Fibroblast of pulmonary artery (primary cell): ENCODE measurements at places on chromosomes 2 and 18.

DNA sequence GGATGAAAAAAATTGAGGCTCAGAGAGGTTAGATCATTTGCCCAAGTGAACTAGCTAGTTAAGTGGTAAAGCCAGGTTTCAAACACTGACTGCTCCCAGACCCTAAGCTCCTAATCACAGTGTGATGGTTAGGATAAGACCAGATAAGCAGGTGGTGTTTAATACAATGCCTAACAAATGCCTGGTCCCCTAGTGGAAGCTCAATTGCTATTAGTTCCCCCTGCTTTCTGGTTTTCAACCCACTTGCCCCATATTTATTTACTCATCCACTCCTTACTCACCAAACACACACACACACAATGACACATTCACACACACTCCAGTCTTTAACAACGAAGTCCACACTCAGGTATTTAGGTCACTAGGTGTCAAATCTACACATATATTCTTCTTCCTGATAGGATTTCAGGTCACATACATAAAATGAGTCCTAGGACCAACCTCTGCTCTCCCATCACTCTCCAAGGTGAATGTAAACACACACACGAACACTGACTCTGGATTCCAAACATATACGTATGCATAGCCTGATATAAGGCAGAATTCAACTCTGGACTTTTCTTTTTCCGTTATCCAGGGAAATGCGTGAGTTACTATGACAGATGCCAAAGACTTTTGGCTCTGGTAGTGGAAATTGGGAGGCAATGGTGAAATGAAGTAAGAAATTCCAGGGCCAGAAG lies 73.6 kb upstream of the TSPYL6 start:
- peak; percentile 67 for DNase-seq

GRCh38 chr18:79857082-79857671 lies 59.4 kb downstream of the KCNG2 start:
- peak; percentile 73 for DNase-seq

DNA sequence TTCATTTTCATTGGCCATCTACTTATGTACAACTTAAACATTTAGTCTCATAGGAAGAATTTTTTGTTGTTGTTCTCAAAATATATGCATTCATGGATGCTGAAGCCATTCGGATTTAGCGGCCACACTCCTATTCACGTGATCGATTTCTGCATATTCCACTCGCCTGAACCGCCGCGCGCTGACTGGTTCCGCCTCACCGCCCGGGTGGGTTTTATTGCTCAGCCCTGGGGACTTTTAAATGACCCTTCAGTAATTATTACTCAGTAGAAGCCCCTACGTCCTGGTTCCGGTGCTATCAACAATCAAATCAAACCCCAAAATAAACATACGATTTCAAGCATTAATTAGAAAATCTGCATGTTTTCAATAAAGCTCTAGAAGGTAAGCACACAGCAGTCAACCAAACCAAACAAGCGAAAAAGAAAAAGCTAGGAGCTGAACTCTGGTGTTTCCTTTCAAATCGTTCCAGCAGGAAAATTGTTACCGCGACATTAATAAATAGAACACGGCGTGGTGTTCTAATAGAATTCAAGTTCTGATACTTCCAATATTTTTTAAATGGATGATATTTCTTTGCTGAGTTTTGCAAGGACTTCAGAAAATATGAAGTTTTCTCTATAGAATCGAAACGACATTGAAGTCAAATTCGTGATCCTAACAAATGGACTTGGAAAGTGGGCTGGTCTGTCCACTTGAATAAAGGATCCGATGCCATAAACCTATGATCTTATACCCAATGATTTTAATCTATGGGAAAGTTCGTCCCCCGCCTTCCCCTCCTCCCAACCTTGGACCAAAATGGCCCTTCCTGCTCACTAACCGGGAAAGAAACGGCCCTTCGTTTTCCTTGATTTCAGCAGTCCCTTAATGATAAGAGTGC lies 9.3 kb downstream of the PAX3 start:
- no peak for DNase-seq

DNA sequence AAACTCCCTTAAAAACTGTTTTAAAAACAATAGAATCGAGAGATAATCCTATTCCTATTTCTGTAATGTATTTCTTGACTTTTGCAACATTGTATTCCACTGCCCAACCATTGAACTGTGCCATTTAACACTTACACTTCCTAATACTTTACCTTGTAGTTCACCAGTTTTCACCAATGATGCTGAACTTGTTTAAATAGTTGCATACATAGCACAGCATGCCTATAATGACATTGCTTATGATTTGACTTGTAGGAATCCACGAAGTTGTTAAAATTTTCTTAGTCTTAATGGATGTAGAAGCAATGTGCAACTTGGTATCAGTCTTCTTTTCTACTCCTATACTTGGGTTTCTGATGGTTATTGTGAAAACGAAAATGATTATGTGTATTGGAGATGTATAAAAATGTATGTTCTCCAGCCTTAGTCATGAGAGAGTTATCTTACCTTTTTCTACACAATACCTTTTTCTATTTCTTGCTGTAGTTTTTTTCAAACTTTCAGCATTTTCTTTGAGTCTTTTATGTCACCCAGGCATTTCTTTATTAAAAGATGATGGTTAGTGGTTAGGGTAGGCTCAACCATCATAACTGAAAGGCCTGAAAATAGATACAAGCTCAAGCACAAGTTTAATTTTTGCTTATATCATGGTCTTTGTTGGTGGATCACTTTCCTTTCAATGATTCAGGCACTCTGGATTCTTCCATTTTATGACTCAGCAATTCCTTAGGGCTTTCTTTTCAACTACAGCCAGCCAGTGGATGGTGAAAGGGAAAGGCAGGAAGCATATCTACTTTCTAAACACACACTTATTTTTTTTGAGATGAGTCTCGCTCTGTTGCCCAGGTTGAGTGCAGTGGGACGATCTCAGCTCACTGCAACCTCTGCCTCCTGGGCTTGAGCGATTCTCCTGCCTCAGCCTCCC lies 9.4 kb downstream of the GPD2 start:
- peak; percentile 87 for DNase-seq

DNA sequence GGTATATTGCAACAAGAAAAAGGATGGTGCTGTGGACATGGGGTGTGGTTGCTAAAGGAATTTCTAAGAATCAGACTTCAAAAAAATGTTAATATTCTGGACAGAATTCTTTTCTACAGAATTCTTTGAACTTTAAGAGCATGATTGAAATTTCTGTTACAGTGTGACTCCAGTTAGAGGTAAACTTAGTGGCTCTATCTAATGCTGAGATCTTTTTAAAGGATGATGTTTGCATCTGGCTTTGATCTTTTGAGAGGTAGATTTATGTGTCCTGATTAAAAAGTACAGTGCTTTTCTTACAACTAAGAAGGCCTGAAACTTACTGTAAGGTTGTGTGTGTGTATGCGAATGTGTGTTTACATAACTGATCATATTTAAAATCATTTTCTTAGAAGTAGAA lies 25.4 kb downstream of the NCK2 start:
- no peak for DNase-seq

- DNase-seq: peak; percentile 72
Observed at GRCh38 chr2:20148923-20149702, 75.8 kb downstream of the SDC1 start.

DNA sequence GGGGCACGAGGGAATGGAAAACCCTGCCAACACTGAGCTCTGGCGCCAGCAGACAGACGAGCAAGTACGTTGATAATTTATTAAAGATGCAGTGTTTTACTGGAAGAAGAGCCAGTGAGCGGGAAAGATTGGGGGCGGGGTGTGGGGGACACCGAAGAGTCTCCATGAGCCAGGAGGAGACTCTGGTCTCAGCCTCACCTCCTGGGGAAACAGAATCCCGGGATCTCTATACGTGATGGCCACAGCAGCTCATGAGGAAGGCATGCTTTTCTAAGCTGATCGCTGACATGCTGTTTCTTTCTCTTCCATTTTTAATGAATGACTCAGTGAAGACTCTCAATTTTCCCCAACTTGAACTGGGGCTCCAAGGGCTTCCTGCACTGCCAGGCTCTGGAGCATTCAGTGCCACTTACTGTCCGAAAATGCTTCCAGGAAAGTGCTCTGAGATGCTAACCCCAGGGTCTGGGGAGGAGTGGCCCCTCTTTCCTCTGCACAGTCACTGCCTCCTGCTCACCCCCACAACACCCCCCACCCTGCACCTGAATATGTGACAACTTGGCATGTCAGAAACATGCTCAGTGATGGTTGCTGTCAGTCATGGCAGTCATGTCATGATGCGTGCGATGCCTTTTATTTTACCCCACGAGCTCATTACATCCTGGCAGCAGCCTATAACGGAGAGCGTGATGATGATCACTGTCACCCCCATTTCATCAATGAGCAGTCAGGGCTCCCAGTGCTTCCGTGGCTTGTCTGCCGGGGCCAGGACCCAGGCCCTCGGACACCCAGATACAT lies 164.2 kb upstream of the CAPN13 start:
- no peak for DNase-seq

GRCh38 chr18:26821181-26821580 lies 44.3 kb downstream of the AQP4 start:
- no peak for DNase-seq

DNA sequence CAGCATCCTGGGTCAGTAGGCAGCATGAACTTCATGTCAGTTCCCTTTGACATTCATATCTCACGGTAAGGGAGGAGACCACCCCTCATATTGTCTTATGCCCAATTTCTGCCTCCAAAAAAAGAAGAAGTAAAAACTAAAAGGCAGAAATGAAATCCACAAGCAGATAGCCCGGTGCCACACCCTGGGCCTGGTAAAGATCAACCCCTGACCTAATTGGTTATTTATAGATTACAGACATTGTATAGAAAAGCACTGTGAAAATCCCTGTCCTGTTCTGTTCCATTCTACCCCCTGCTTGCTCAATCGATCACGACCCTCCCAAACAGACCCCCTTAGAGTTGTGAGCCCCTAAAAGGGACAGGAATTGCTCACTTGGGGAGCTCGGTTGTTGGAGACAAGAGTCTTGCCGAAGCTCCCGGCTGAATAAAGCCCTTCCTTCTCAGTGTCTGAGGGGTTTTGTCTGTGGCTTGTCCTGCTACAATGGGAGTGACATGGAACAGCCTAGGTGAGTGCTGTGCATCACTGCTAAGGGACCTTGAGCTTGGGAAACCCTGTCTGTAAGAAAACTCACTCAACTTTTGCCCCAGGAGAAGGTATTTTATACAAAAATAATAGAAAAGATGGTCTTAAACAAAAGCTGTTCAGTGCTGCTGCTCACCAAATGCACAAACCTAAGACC lies 11.1 kb downstream of the NDUFV2 start:
- DNase-seq: no peak

DNA sequence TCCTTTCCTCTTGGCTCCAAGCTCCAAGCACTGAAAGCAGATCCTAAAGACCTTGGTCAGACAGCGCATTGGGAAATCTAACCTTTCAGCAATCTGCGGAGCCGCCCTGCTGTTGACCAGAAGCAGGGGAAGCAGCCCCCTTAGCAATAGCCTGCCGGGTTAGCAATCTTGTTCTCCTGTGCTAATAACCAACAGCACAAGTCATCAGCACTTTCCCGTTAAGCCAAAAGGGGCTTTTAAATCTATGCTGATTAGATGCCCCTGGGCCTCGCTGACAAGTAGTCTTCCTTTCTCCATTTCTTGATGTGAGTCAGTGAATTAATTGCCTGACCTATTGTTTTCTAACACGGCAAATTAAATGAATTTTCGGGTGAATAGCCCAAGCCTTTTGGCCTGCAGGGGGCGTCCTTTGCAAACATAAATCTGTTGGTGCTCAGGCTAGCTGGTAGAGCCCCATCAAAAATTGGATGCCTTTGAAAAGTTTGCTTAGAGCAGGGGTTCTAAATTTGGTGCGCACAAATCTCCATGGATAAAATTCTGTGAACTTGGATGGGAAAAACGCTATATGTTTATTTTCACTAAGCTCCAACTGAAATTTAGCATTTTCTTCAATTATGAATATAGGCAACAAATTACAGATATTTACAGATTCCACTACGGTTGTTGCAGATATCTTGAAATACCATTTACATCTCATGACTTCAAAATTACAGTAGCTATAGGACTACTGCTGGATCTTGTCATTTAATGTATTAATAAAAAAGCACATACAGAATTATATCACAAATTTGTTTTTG lies 24.6 kb downstream of the MAIP1 start:
- DNase-seq: peak; percentile 86

DNA sequence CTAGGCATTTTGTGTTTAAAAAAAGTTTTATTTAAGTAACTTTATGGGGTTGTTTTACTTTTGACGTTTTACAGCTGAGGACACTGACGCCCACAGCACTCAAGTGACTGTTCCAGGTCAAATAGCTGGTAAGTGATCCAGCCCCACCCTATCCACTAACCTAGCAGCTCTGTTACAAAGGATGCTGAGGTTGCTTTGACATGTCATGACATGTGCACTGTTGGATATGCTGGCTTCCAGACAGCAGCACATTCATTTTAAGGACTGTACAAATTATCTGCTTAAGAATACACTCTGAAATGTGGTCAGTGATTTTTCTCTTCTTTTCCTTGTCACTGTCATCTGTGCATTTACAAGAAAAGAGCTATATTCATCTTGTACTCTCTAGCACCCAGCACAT lies 417.5 kb downstream of the ZEB2 start:
- no peak for DNase-seq

DNA sequence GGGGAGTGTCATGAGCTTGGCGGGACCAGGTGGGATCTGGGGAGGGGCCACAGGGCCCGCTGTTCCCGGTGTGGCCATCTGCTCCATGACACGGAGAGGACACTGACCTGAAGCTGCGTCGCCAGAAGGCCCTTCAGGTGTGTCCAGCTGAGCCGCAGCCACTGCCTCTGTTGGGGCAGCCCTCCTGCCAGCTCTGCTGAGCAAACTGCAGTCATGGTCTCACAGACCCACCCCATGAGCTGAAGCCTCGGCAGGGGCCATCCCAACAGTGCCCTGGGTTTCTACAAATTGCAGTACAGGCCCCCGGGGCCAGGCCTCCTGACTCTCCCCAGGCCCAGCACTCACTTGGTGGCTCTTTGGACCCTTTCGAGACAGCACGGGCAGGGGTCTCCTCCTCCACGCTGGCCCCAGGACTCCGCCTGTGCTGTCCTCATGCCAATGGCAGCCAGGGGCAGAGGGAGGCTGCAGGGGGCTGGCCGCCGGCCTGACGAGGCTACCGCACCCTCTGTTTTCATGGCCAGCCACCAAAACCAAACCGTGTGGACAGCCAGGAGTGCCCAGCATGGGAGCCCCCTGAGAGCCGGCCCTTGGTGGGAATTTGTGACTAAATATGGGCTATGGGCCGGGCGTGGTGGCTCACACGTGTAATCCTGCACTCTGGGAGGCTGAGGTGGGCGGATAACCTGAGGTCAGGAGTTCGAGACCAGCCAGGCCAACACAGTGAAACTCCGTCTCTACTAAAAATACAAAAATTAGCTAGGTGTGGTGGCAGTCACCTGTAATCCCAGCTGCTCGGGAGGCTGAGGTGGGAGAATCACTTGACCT lies 175.2 kb upstream of the SALL3 start:
- DNase-seq: no peak

- no peak for DNase-seq
Observed at GRCh38 chr2:207825045-207825954, 55.6 kb upstream of the FZD5 start.

DNA sequence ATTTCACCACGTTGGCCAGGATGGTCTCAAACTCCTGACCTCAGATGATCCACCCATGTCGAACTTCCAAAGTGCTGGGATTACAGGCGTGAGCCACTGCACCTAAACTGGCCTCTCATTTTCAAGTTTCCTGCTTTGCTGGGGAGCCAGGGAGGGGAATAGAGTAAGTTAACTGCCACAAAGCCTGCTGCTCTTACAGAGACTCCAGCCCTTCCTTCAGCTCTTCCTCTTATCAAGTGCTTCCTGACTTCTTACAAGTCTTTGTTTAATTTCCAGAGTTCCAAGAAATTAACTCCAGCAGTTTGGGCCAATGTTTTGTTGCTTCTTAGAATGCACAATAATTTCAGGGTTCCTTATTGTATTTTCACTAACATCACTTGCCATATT lies 24.3 kb upstream of the UBE2F start:
- no peak for DNase-seq

GRCh38 chr18:3297025-3297984 lies 35.4 kb downstream of the MYL12B start:
- DNase-seq: peak; percentile 88
